ENCODE measurements at places on chromosomes 12 and 14.

DNA sequence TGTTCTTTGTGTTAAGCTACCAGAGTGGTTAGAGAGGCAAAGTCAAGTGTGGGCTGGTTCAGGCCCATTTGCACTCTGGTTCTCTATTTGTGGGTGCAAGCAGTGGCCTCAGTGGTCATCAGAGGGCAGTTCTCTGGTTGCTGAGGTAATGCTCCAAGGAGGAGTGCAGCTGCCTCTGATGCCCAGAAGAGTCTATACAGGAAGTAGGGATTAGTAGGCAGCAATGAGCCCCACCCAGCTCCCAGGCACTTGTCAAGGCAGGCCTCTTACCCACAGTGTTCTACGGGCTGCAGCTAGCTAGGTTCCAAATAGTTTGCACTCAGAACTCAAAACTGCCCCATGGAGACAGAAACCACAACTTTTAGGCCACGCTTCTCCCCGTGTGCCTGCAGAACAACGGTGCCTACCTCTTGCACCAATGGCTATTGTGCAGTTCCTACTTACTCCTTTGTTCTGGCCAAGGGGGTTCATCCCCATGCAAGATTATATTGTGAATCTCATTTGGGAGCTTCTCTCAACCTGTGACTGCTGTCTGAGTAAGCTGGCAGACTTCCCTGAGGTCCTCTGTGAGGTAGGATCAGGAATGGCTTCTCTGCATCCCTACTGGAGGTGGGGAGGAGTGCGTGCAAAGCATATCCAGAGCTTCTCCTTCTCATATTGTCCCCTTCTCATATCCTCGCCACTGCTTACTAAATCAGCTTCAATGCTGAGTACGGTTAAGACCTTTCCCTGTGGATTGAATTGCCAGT, 410.3 kb upstream of the LMO3 start:
- no peak for DNase-seq

DNA sequence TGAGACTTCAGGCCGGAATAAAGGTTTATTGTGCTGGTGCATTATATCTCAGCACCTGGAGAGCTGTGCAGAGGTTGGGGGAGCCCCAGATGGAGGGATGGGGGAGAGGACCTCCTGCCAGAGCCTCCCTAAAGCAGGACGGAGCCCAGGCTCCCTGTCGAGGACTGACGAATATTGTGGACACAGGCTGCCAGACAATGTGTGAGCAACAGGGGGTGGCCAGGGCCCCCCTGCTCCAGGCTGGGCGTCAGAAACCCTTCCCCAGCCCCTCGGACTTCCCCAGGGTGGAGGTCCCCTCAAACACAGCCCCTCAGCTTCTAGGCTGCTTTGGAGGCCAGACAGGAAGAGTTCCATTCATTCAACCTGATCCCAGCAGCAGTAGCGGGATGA, 8.0 kb downstream of the TMEM119 start:
- DNase-seq: no peak

DNA sequence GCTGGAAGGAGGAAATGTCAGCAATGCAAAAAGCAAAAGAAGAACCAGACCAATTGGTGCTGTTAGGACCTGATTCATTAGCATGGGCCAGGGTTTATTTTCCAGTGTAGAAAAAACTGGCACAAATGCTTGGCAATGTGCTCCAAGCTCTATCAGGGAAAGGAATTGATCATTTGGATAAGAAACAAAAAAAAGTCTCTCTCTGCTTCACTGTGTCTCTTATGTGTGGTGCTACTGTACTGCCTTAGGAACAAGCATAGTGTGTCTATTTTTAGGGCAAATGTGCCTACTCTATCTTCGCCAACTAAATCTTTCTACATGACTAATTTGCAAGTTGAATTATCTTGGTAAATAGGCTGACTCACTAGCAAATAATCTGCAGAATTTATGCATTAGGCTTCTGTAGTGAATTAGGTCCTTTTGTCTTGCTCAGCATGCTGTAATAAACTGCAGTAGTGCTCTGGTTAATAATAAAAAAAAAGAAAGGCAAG, 236.7 kb downstream of the MDGA2 start:
- DNase-seq: no peak

DNA sequence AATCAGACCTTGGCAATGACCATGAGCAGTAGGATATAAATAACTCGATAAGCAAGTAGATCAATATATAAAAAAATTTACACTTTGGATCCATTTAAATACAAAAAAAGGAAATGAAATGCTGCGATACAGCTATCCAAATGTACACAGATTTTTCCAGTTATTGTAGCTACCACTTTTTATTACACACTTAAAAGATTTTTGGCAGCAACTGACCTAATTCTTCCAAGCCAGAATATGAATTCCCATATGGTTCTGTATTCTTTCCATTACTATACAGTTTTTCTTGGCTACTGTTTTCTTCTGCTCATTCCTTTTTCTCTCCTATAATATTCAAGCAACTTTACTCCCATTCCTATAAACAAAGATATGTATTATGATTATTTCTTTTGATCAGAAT, 52.2 kb downstream of the TMTC1 start:
- no peak for DNase-seq

- DNase-seq: no peak
Observed at GRCh38 chr14:92524602-92525185, 11.1 kb downstream of the RIN3 start.

Measured in right atrium auricular region (tissue), 2 donors.